ENCODE measurements at places on chromosomes 1 and 21. TPM values are rescaled to one million over a fixed set of nuclear protein-coding genes. Genes with fewer than 3 reads are reported as not detected.

Gene FHAD1
- total RNA-seq = 1.4 TPM

Gene HSPA13
- 37.3 TPM for total RNA-seq

Gene CLIC6
- 21.2 TPM for total RNA-seq

Gene RIPPLY3
- 0.13 TPM for total RNA-seq

Gene KRTAP13-1
- not detected for total RNA-seq

DNA sequence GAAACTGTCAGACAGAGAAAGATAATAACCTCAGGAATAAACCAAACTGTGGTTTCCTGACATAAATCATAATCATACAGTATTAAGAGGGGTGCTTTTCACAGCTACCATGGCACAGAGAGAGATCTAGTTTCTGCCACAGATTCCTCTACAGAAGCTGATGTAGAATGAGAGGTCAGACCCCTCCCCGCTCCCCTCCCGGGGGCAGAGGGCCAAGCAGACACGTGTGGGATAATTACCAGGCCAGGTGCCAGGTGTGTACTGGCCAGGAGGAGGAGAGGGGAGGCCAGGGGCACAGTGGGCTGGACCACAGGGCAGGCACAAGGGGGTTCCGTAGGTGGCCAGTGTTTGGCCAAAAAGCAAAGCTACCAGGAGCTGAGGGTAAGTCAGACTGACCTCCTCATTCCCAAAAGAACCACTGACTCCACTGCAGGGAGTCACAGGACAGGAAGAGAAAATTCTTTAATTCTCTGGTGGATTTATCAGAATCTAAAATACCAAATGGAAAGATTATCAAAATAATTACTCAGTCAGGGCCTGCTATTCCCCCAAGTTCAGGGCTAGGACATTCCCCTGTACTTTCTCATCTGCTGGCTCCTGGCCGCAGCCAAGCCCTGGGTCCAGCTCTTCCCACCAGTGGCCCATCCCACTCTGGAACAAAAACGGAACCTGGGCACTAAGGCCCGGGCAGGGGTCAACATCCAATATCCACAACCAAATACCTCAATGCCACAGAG lies 30.0 kb downstream of the C2CD2 start:
- no peak for DNase-seq

DNA sequence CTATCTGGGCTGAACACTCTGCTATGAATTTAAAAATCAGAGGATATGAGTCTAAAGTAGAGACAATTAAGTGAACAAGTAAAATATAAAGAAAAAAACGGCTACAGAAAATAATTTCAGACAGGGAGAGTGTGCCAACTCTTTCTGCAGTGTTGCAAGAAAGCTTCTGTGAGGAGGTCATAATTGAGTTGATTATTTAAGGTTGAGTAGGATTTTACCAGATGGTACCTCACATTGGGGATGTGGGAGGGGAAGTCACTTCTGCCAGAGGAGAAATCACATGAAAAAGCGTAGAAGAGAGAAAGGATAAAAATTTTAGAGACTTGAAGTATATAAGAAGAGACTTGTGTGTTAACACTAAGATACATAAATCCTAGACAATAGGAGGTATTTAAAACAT lies 238.0 kb upstream of the NCAM2 start:
- no peak for DNase-seq

DNA sequence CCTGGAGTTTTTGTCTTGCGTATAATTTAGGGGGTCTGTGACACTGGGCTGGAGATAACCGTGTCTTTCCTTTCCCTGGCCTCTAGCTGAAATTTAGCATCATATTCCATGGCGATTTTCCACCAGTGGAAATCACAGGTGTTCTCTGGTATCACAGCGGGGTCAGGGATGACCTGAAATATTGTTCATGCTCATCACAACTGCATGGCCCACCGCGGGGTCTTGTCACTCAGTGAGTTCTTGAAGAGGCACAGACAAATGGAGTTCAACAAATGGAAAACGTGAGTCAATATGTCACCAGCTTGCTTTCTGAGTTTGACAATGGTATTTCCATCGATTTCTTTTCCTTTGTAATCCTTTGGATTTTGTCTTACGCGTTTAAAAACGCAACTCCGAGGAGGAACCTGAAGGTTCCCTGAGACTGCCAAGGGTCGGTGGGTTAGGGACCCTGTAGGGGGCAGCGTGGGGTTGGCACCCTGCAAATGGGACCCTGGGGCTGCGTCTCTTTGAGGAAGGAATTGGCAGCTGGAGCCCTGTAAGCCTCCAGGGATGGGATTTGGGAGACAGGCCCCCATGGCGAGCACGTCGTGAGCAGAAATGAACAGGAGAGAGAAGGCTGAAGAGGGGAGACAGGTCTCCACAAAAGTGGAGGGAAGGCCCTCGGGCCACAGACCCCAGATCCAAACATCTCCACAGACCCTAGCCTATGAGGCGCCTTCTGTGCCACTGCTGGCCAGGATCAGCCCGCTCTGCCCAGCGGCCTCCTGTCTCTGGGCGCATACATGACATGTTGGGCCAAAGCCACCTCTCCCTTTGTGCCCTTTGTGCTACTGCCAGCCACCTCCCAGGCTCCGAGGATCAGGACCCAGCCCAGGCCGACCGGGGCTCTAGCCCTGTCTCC lies 32.1 kb upstream of the RUNX3 start:
- DNase-seq = no peak

- no peak for DNase-seq
Observed at GRCh38 chr21:44670642-44671432, 4.1 kb upstream of the KRTAP12-2 start.

GRCh38 chr1:21319447-21320407 lies 29.5 kb upstream of the ECE1 start:
- no peak for DNase-seq

DNA sequence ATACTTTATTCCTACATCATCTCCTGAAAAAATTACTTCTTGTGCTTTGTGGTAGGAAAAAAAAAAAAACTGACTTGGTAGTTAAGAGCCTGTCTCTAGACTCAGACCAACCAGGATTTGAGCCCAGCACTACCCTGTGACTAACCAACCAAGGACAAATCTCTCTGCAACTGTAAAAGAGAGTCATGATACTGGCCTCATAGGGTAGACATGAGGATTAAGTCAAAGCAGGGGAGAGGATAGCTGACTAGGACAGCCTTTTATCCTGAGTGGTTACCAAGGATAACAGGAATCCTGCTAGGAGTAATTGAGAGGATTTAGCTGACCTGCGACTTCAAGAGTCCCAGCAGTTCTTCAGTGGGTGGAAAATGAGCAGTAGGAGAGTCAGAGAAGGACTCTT lies 112.8 kb downstream of the C1orf21 start:
- DNase-seq = no peak

DNA sequence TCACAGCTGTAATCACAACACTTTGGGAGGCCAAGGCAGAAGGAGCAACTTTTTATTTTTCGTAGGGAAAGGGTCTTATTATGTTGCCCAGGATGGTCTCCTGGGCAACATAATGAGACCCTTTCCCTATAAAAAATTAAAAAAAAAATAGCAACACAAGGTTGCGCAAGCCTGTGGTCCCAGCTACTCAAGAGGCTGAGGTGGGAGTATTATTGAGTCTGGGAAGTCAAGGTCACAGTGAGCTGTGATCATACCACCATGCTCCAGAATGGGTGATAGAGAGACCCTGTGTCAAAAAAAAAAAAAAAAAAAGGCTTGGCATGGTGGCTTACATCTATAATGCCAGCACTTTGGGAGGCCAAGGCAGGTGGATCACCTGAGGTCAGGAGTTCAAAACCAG lies 131.6 kb downstream of the TRIM33 start:
- no peak for DNase-seq

GRCh38 chr1:8031176-8031785 lies 5.2 kb upstream of the ERRFI1 start:
- DNase-seq = no peak

DNA sequence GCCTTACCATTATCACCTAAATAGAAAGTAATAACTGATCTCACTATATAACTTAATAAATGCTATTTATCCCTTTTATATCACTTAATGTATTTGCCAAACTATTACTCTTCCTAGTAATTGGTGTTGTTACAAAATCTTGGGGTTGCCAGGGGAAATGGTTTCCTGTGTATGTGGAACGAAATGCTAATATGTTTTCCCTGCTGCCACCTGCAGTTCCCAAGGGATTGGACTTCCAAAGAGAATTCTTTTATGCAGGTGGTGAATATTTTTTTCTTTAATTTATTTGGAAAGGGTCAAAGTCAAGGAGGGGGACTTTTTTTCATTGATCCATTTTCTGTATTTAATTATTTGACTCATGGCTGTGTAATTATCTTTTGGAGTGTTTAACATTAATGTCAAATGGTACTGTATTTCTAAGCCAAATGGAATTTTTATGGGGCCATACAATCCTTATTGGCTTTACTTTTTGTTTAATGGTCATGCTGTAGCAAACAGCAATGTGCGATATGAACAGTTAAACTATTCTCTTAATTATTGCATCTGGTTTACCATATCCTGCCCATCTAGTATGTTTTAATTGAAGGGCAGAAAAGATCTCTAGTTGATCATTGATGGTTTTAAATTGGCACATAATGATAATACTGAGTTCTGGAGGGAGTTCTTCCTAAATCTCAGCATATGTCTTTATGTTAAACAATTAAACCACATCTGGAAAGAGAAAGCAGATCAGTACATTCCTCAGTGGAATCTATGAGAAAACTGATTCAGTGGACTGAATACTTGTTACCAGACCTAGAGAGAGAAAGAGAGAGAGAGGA lies 486.3 kb downstream of the TTLL7 start:
- DNase-seq = no peak

GRCh38 chr1:167805041-167805556 lies 83.3 kb downstream of the MPZL1 start:
- DNase-seq = no peak

DNA sequence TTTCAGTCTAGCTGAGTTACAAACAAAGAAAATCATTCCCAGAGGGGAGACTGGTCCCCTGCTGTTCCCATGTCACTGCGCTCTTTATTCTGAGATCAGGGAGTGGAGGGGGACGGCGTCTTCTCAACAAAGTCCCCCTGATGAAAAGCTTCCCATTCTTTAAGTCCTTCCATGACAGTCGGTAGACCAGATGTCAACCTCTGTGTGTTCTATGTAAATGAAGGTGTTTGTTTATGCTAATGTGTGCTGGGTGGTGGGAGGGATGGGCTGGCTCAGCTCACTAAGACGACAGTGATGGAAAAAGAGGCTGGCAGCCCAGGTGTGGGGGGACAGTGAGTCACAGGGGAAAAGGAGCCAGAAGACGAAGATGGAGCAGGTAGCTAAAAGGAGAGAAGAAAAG lies 148.2 kb upstream of the KLHDC7A start:
- DNase-seq = no peak

DNA sequence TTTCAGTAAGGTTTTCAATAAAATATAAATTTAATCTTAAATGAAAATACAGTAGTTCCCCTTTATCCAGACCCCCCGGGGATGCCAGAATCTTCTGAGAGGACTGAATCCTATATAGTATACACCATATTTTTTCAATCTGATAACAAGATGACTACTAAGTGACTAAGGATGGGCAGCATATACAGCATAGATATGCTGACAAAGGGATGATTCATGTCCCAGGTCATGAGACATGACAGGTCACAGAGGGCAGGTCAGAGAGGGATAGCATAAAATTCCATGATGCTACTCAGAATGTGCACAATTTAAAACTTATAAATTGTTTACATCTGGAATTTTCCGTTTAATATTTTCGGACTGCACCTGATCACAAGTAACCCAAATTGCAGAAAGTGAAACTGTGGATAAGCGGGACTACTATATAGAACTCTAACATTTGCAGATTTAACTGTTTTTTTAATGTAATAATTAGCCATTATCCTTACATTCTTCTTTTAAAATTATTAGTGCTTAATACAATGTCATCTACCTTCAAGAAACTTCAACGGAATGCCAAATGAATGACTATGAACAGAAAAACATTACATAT lies 48.8 kb downstream of the LRRC40 start:
- DNase-seq = no peak

DNA sequence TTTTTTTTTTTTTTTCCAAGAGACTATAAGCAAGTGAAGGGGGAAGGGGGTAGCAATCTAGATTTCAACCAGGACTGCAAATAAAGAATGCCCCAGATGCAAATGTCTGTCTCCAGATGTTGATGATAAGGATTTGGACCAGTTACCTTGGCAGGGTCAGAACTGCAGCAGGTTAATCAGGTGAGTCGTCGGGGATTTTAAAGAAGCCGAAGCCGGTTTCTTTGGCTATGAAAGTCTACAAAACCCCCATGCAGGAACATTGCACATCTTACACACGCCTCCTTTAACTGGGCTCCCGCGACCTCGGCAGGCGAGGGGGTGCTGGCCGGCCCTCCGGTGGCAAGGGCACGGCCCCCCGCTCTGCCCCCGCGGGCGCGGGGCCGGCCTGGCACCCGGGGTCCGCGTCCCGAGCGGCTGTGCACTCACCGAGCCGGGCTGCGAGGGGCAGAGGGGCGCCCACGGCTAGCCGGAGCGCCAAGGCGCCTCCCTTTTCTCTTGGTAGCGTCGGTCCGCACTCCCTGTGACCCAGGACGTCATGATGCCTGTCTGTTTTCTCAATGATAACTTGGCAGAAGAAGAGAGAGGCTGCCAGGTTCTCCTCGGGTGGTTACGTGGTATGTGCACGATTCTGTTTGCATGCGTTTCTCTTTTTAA lies 366.3 kb upstream of the ESRRG start:
- peak; percentile 49 for DNase-seq

- no peak for DNase-seq
Observed at GRCh38 chr1:58921751-58922150, 137.9 kb upstream of the JUN start.

- peak; percentile 77 for DNase-seq
Observed at GRCh38 chr1:19390901-19391595, 78.9 kb downstream of the SLC66A1 start.

DNA sequence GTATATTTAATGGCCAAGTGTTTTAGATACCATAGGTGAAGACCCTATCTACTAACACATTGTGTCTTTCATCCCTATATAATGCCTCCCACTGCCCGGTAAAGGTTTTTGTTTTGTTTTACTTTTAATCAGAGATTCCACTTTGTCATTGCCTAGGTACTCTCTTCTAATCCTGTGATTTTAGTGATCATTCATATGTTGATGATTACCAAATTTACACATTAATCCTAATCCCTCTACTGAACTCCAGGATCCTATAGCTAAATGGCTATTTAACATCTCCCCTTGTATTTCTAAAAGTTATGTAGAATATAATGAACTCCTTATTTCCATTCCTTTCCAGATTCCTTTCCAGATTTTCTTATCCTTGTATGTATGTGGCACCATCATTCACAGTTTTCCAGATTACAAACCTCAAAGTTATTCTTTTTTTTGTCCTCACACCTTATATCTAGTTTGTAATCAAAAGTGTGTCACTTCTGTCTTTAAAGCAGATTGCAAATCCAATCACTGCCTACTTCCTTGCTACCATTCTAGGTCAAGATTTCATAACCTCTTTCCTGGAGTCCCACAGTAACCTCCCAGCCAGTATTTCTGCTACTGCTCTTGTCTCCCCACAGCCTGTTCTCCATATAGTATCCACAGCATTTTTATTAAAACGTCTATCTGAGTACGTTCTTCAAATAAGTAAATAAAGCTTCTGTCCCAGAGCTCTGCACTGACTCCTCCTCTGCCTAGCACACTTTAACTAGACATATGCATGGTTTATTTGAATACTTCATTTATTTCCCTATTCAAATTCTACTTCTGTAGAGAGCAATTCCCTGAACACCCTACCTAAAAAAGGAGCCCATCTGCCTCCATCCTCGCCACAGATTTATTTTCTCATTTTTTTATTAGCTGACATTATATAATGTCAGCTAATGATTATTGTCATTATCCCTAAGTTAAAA lies 157.8 kb downstream of the KCNT2 start:
- no peak for DNase-seq

GRCh38 chr21:38780879-38781278 lies 24.9 kb upstream of the ETS2 start:
- no peak for DNase-seq

Measured in left lung (tissue), 14 donors.